ENCODE measurements at places on chromosomes 16 and 17.

GRCh38 chr17:62062944-62063343 lies 2.1 kb downstream of the MED13 start:
- H3K27ac ChIP-seq = no peak overlapping the region
- no peaks in the 10 kb centered on the region for H3K27me3 ChIP-seq

GRCh38 chr17:81010935-81011334 lies 19.3 kb downstream of the CHMP6 start:
- no peak overlapping the region for H3K27ac ChIP-seq
- H3K4me1 ChIP-seq = no peaks in the 10 kb centered on the region
- no peak overlapping the region for H3K4me3 ChIP-seq

GRCh38 chr17:73342541-73343167 lies 30.9 kb upstream of the CDC42EP4 start:
- H3K36me3 ChIP-seq = no peaks in the 10 kb centered on the region
- H3K4me3 ChIP-seq = no peak overlapping the region
- H3K27ac ChIP-seq = no peak overlapping the region
- DNase-seq = no peak

- H3K27ac ChIP-seq = peak overlapping the region; percentile 60
- no peak overlapping the region for H3K4me3 ChIP-seq
- DNase-seq = peak; percentile 79
Observed at GRCh38 chr16:88473666-88474534, 20.8 kb downstream of the ZFPM1 start.

DNA sequence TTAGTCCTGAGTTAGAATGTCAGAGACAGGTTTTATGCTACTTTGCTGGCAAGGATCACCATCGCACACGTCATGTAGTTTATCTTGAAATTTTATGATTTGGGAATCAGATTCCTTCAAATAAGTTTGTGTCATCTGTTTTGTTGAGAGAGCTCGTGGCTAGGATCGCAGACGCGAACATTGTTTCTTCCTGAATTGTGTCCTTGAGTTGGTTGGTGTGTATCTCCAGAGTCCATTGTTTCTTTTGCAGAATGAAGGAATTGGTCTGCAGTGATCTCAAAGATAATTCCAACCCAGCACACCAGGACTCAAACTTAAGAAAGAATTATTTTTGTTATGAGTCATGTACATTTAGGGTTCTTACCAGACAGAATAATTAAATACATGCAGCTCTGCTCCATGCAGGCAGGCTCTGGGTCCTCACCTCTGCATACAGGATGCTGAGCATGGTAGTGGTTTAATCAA lies 51.6 kb downstream of the PRKCA start:
- H3K36me3 ChIP-seq = no peaks in the 10 kb centered on the region
- no peak overlapping the region for H3K27ac ChIP-seq
- H3K4me3 ChIP-seq = no peak overlapping the region
- DNase-seq = no peak
- H3K27me3 ChIP-seq = no peaks in the 10 kb centered on the region
- peaks cover 6% of the 10 kb centered on the region for H3K4me1 ChIP-seq

- no peak overlapping the region for H3K4me3 ChIP-seq
- H3K36me3 ChIP-seq = peaks cover 4% of the 10 kb centered on the region
- H3K27ac ChIP-seq = peak overlapping the region; percentile 42
- DNase-seq = no peak
- peaks cover 4% of the 10 kb centered on the region for H3K4me1 ChIP-seq
Observed at GRCh38 chr16:83954577-83955016, 1.6 kb downstream of the OSGIN1 start.

DNA sequence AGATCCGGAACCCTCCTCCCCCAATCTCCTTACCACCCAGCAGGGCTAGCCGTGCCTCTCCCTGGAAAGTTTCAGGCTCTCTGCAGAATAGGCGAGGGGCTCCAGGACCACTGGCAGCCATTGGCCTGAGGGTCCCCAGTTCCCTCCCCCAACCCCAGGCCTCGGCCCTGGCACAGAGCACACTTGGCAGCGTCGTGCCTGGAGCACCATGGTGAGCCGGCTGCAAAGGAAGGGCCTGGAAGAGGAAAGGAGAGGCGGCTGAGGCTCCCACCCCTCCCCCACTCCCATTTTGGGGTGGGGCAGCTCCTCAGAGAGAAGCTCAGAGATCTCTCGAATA lies 369 bp upstream of the BTBD17 start:
- no peaks in the 10 kb centered on the region for H3K36me3 ChIP-seq
- no peak for DNase-seq
- H3K4me1 ChIP-seq = peaks cover 3% of the 10 kb centered on the region
- H3K27ac ChIP-seq = no peak overlapping the region
- no peaks in the 10 kb centered on the region for H3K27me3 ChIP-seq

GRCh38 chr17:58747674-58748073 lies 8.0 kb upstream of the PPM1E start:
- no peak overlapping the region for H3K27ac ChIP-seq
- H3K27me3 ChIP-seq = no peaks in the 10 kb centered on the region
- no peak overlapping the region for H3K4me3 ChIP-seq

DNA sequence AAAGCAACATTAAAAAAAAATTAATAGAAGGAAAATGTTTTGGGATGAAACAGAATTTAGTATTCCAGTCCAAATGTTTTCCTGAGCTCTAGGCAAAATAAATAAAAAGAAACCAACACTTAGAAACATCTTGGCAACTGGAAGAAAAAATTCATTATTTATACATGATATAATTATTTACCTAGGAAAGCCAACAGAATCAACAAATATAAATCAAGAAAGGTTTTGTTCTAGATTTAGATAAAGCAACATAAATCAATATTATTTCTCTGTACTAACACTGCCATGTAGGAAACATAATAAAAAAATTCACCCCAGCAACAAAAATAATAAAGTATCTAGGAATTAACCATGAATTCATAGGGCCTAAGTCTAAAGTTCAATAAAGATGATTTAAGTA lies 167.4 kb downstream of the MYO1D start:
- no peak overlapping the region for H3K4me3 ChIP-seq
- peaks cover 13% of the 10 kb centered on the region for H3K4me1 ChIP-seq
- H3K36me3 ChIP-seq = no peaks in the 10 kb centered on the region
- H3K27me3 ChIP-seq = no peaks in the 10 kb centered on the region

DNA sequence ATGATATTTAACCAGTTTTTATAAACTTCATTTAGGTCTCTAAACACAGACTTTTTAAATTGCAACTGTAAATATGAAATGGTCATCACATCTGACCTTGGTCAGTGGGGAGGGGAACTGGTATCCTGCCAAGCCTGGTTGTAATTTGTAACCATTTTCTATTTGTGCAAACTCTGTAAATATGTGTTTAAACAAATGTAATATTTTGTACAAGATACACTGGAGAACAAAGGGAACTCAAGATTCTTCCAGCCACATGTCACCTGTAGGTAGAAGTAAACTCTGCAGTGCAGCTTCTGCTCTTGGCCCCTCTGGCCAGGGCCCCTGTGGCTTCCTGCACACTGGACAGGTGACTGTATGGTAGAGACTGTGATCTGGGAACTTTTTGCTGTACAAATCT lies 35.8 kb downstream of the AKAP1 start:
- peaks cover 13% of the 10 kb centered on the region for H3K4me1 ChIP-seq
- no peaks in the 10 kb centered on the region for H3K27me3 ChIP-seq

All from pancreas (tissue), 10 donors.